ENCODE measurements at places on chromosomes 3 and 15.

GRCh38 chr3:55012091-55012490, 84.2 kb upstream of the LRTM1 start:
- DNase-seq: no peak

- DNase-seq: no peak
Measured at GRCh38 chr3:73352841-73353645, 271.7 kb downstream of the PDZRN3 start.

DNA sequence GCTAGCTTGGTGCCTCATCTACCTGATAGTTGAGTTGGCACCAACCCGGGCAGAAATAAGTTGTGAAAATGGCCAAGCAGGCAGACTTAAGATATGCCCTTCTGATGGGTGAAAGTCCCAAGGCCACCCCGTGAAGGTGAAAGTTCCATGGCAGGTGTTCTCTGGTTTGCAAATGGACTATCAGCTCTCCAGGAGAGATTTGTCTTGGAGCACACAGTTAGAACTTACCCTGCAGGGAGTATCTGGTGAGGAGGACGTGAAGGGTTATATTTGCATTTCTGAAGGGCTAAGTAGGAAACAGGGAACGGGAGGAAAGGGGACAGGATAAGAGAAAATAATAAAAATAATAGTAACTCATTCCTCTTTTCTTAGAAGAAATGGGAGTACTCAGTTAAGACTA, 220.5 kb downstream of the TP63 start:
- DNase-seq: no peak

- DNase-seq: no peak
Measured at GRCh38 chr3:6417174-6417573, 443.7 kb upstream of the GRM7 start.

DNA sequence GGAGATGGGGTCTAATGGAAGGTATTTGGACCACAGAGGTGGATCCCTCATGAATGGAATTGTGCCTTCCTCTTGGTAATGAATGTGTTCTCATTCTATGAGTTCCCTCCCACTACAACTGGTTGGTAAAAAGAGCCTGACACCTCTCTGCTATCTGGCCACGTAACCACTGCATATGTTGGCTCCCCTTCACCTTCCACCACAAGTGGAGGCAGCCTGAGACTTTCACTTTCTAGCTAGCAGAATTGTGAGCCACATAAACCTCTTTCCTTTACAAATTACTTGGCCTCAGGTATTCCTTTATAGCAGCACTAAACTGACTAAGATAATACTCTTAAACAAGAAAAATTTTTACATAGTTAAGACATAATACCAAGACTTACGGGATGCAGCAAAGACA, 155.3 kb downstream of the NR1I2 start:
- no peak for DNase-seq

GRCh38 chr3:54146506-54147239, 24.3 kb downstream of the CACNA2D3 start:
- DNase-seq: peak; percentile 11

DNA sequence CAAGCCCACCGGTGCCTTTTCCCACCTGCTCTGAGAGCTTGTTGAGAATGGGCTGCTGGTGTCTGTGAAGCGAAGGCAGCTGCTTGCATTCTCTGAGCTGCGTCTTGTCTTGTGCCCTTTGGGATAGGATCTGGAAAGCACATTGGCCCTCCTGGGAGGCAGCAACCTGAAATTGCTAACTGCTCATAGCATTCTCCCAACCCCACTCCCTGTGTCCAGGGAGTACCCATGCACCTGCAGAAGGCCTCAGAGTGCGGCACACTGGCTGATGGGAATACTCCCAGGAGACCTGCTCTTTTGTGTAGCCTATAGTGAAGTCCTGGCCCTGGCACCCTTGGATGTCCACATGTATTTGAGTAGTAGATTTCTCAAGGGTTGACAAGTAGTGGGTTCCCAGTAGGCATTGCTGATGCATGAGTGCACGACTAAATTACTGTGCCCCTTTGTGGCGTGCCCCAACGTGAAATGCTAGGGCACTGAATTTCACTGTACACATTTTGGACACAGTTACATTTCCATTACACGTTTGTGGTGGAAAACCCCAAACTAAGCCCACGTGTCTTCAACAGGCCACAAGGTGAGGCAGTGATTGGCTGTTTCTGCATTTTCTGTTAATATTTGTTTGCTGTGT, 3.7 kb downstream of the EPHB1 start:
- DNase-seq: no peak

GRCh38 chr3:104764496-104764895, 602.2 kb upstream of the ALCAM start:
- no peak for DNase-seq

DNA sequence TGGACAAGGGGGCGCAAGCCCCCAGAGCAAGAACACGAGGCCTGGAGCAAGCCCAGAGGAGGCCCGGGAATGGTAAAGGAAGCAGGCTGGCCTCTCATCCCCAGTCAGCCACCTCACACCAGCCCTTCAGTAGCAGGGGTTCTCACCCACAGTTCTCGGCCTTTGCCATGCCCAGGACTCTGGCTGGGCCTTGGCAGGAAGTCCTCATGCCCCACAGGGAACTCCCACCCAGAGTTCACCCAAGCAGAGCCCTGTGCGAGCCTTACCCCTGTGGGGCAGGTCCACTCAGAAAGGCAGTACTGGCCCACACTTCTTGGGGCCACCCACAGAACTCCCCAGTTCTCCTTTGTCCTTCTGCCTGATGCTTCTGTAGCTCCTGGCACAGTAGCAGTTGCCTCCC, 30.3 kb downstream of the CYP11A1 start:
- DNase-seq: no peak

DNA sequence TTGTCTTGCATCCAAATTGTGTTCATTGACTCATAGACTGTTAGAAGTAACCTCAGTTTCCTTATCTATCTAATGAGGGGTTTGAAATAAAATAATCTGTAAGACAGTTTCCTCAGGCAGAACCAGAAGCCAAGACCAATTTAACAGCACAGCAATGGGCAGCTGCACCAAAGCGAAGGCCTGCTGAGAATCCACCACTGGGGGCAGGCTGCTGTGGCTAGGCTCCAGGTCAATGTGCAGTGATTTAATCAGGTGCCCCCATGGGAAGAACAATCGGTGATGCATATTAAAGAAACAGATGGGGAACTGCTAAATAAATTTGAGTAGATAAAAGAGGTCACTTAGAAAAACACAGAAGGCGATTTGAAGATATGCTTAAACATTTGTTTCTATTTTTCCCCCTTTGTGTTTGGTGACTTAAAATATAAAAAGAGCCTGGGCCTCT, 28.0 kb upstream of the TMOD3 start:
- DNase-seq: peak; percentile 24

GRCh38 chr3:114406922-114407321, 113.1 kb downstream of the TIGIT start:
- no peak for DNase-seq

DNA sequence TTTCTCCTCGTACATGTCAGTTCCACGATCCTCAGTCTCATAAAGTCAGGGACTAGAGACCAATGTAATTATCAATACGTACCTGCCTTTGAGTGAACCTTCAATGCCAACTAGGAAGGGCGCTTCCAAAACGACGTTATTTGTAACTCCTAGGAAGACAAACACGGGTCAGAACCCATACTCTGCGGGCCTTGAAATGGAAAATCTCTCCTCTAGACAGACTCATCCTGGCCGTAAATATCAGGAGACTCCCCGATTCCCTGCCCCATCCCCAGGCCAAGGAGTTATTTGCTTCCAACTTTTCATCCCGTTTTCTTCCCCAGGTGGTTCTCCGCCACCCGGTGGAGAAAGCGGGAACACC, 578 bp downstream of the OIP5 start:
- peak; percentile 64 for DNase-seq

- DNase-seq: no peak
Measured at GRCh38 chr3:123327956-123328850, 120.7 kb downstream of the ADCY5 start.

GRCh38 chr3:178480274-178480673, 56.0 kb upstream of the KCNMB2 start:
- DNase-seq: no peak
